Camera-type eye (tissue), 1 donor: ENCODE measurements at places on chromosomes 6 and 20. TPM values are rescaled to one million over a fixed set of nuclear protein-coding genes. Genes with fewer than 3 reads are reported as not detected.

Gene GHRH
- not detected for total RNA-seq

Gene CLPSL1
- total RNA-seq, result not detected

Gene JAG1
- 123 TPM for total RNA-seq

Gene XRN2
- 81.7 TPM for total RNA-seq

Gene GPR31
- not detected for total RNA-seq

Gene SPAG4
- 1.2 TPM for total RNA-seq

Gene PPDPF
- 104 TPM for total RNA-seq

Gene MYMX
- not detected for total RNA-seq

Gene HLA-G
- not detected for total RNA-seq

Gene FKBP1C
- not detected for total RNA-seq

Gene XKR7
- total RNA-seq, result 8.2 TPM

Gene DEF6
- total RNA-seq, result 7.1 TPM

Gene OOEP
- total RNA-seq, result not detected

Gene MOG
- 0.16 TPM for total RNA-seq

Gene UBR2
- total RNA-seq, result 48.9 TPM

Gene NHLRC1
- 2.8 TPM for total RNA-seq
